PC-3 (cell line): ENCODE measurements at places on chromosomes 3 and 15.

GRCh38 chr15:80958818-80959495 lies 30.7 kb downstream of the MESD start:
- H3K27me3 ChIP-seq: no peaks in the 10 kb centered on the region
- no peaks in the 10 kb centered on the region for H3K36me3 ChIP-seq
- peaks cover 25% of the 10 kb centered on the region for H3K4me1 ChIP-seq
- no peak overlapping the region for H3K4me3 ChIP-seq
- DNase-seq: no peak

DNA sequence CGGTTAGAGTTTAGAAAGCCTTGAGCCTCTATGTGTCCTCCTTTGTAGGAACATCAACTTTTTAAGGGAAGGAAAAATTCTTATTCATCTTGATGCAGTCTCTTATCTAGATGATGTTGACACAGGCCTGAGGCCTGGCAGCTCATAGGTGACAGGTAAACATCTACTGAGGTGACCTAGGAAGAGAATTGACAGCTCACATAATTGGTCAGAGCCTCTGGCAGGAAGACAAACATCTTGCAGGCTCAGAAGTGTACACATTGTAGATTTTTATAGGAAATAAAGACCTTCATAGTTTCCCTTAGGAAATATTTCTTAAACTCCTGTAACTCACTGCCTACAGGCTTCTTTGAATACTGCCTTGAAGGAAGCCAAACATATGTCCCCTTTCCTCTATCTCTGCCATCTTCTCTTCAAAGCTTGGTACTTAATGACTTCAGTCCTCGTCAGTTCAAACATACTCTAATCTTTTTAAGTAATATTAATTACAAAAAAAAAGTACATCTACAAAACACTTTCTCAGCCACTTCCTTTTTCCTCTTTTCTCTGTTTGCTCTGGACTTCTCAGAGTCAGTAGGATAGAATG lies 341.3 kb downstream of the TBL1XR1 start:
- no peaks in the 10 kb centered on the region for H3K36me3 ChIP-seq
- peak; percentile 73 for DNase-seq
- H3K4me3 ChIP-seq: no peak overlapping the region
- peaks cover 11% of the 10 kb centered on the region; the same call in 1 of the 2 replicates for H3K4me1 ChIP-seq

DNA sequence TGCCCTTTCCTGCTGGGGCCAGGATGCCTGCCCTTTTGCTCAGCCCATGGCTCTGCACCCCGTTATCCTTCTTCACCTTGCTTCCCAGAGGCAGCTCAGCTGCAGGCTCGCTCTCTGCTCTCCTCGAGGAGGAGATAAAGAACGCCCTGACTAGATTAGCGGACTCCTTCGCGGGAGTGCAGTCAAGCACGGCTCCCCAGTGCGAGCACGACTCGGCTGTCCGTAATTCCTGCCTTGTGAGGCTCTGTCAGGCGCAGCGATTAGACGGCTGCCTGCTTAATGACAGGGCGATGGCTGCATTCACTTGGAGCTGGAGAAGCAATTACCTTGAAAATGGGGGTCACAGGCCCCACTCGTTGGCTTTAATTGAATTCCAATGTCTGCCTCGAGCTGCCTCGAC lies 25.9 kb downstream of the TLE3 start:
- peaks cover 75% of the 10 kb centered on the region for H3K36me3 ChIP-seq
- no peak overlapping the region for H3K4me3 ChIP-seq
- H3K4me1 ChIP-seq: no peaks in the 10 kb centered on the region
- H3K27me3 ChIP-seq: no peaks in the 10 kb centered on the region
- no peak for DNase-seq

DNA sequence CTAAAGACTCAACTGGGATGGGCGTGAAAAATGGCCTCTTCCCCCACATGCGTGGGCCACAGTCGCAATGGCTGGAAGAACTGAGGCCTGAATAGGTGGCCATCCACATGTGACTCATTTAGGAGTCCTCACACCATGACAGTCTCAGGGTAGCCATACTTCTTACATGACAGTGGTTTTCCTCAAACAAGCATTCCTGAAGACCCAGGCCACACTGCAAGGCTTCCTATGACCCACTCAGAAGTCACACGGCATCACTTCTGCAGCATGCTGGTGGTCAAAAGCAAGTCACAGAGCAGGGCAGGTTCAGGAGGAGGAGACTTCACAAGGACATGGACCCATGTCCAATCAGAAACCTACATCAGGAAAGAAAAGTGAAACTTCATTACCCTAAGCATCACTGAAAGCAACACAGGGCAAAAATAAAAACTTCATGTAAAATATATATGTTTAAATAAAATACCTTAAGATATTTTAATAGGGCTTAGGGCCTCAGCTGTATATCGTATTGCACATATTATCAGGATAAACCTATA lies 257.1 kb downstream of the OPA1 start:
- no peaks in the 10 kb centered on the region for H3K27me3 ChIP-seq
- H3K4me3 ChIP-seq: no peak overlapping the region
- no peak for DNase-seq
- no peaks in the 10 kb centered on the region for H3K36me3 ChIP-seq
- H3K27ac ChIP-seq: no peak overlapping the region
- peaks cover 35% of the 10 kb centered on the region for H3K4me1 ChIP-seq

DNA sequence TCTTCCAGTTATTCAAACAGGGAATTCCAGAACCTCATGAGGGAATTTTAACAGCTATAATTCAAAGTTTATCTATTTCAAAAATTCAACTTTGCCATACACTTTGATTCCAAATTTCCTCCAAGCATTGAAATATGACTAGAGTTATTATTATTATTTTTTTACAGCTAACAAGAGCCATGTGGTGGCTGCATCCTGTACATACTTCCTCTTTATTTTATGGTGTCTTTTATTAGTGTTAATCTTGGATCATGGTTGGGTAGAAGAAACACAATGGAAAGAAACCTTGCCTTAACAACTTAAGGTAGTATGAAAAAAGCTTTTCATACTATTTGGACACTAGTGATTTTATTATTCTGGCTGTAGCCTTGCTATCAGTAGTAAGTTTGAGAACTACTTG lies 52.7 kb downstream of the TFG start:
- no peak overlapping the region for H3K27ac ChIP-seq
- H3K27me3 ChIP-seq: no peaks in the 10 kb centered on the region
- no peak for DNase-seq
- H3K4me1 ChIP-seq: peaks cover 5% of the 10 kb centered on the region; the same call in 1 of the 2 replicates
- H3K36me3 ChIP-seq: peaks cover 5% of the 10 kb centered on the region; the same call in 1 of the 2 replicates

- no peak for DNase-seq
- no peaks in the 10 kb centered on the region for H3K27me3 ChIP-seq
- no peak overlapping the region for H3K4me3 ChIP-seq
Measured at GRCh38 chr3:151443583-151443982, 17.3 kb downstream of the IGSF10 start.

- H3K4me3 ChIP-seq: no peak overlapping the region
- H3K36me3 ChIP-seq: no peaks in the 10 kb centered on the region
- no peaks in the 10 kb centered on the region; the same call in 1 of the 2 replicates for H3K4me1 ChIP-seq
- DNase-seq: peak; percentile 19
- no peak overlapping the region for H3K27ac ChIP-seq
- H3K27me3 ChIP-seq: no peaks in the 10 kb centered on the region
Measured at GRCh38 chr3:135915206-135915605, 50.3 kb upstream of the PPP2R3A start.

- H3K27me3 ChIP-seq: no peaks in the 10 kb centered on the region
- H3K36me3 ChIP-seq: no peaks in the 10 kb centered on the region
- H3K4me1 ChIP-seq: peaks cover 34% of the 10 kb centered on the region
- no peak overlapping the region for H3K4me3 ChIP-seq
- DNase-seq: peak; percentile 93
- peak overlapping the region; percentile 8; the same call in 1 of the 2 replicates for H3K27ac ChIP-seq
Measured at GRCh38 chr3:124263168-124263567, 271.2 kb upstream of the ROPN1 start.

DNA sequence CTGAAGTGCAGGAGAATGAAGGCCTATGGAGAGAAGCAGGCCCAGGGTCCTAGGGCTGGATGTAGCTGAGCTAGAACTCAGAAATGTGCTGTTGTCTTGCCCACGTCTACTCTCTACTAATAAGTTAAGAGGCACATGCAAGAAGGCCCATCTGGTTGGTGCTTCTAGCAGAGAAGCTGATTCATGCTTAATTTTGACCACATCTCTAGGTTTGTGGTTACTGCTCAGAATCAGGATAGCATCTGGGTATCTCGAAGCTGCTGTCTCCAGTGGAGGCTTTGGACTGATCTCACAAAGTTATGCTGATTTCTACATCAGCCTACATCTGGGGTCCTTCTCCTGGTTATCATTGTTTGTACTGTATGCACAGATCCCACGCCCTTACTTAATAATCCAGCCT lies 87.3 kb downstream of the CACNA1D start:
- DNase-seq: no peak
- H3K27ac ChIP-seq: no peak overlapping the region
- peaks cover 67% of the 10 kb centered on the region for H3K27me3 ChIP-seq
- no peak overlapping the region for H3K4me3 ChIP-seq
- H3K36me3 ChIP-seq: no peaks in the 10 kb centered on the region
